ENCODE measurements at places on chromosomes 6 and 20.

DNA sequence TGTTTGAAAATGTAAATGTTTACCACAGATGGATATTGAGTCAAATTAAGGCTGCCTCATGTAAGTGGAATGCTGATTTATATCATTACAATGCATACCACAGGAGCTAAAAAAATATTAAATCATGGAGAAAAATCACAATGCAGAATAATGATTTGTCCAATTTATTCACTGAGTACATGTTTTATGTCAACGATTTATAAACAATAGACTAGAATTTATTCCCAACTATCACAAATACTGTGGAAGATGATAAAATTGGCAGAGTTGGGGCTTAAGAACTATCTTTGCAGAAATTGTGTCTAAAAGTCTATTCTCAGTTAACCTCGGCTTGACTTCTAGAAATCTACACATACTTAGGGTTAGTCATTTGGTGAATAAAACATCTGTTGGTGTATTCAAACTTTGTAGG, 472.1 kb upstream of the MARCKS start:
- no peak for DNase-seq

- no peak for DNase-seq
Observed at GRCh38 chr6:41600499-41601247, 37.6 kb upstream of the MDFI start.

DNA sequence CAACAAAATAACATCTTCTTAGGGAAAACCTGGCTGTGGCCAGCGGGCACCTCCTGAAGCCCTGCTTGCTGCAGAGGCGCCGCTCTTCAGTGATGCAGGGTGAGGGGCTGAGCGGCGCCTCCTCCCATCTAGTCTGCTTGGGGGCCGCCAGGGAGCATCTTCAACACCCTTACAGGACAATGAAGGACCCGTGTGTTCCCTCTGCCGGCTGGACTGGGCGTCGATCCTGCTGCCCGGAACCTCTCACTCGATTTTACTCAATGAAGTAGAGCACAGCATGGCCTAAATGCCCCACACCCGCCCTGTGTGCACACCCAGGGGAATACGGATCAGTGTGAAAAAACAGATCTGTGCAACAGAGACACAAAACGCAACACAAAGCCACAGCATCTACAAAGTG, 28.5 kb upstream of the MPC1 start:
- DNase-seq, result no peak

DNA sequence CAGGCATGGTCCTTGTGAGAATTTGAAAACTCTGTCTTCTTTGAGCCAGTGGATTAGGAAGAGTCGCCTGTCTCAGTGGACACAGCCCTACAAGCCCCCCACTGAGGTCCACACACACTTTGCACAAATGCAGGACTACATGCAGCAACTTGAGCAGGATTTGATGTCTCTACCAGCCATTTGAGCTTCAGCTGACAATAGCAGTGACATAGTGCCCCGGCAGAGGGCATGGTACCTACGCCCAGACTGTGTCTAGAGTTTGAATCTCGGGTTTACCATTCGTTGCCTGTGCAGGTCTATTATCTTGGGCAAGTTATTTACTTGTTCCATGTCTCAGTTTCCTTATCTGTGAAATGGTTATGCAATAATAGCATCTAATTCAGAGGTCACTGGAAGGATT, 580.1 kb downstream of the TFAP2B start:
- no peak for DNase-seq

DNA sequence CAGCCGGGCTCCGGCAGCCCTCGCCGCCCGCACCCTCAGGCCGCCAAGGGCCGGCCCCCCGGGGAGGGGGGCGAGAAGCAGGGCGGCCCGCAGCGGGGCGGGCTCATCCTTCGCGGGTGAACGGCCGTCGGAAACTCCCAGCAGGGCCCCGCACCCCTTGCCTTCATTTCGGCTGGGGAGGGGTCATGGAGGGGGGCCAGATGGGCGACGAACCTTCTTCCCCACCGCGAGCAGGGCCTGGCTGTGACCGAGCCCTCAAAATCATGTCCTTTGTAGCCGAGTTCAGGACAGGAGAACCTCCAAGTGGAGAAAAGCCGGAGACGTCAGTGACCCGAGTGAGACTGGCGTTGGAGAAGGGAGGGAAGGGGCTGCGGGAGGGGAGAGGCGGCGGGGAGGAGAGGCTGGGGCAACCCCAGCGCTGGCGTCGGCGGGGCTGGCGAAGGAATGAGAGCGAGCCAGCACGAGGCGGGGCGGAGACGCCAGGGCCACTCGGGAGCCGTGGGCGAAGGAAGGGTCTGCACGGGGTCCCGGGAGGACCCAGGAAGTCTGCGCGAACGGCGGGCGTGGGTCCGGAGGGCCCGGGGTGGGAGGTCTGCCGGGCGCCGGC, 571 bp upstream of the FOXC1 start:
- DNase-seq, result no peak

GRCh38 chr6:84037425-84038089, 4.0 kb downstream of the MRAP2 start:
- DNase-seq, result no peak

DNA sequence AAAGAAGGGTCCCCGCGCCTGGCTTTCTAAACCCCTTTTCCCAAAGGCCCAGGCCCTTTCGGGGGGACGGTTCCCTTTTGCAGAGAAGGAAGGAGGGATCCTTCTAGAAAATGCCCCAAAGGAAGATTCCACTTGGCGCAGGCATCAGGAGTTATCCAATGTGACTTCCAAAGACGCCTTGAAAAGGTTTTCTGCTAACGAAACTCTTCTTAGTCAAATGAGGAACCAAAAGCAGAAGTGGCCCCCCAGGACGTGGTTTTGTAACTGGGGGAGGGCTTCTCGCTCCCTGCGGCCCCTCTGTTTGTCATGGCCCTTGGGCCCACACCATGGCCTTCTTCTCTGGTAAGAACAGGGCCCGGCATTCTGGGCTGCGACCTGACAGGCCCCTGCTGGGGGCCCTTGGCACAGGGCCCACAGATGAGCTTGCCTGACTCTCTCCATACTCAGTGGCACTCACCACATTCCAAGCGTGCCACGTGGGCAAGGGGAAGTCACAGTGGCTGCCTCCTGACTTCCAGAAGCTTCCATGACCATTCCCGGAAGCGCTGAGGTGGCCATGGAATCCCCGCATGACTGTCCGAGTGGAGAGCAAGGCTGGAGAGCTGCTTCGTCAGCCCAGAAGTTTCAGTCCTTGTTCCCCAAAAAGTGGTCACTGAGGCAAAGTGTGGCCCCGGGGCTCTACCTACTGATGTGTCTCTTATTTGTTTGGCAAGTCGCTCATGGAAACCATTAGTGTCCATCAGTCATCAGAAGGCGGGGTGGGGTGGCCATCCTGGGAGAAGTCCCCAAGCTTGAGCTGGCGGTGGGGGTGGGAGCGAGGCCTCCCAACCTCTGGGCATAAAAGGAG, 834 bp upstream of the CTSZ start:
- DNase-seq, result no peak

- DNase-seq, result no peak
Observed at GRCh38 chr6:53269827-53270226, 78.9 kb downstream of the ELOVL5 start.

GRCh38 chr6:79261666-79262065, 27.2 kb upstream of the HMGN3 start:
- DNase-seq, result no peak

DNA sequence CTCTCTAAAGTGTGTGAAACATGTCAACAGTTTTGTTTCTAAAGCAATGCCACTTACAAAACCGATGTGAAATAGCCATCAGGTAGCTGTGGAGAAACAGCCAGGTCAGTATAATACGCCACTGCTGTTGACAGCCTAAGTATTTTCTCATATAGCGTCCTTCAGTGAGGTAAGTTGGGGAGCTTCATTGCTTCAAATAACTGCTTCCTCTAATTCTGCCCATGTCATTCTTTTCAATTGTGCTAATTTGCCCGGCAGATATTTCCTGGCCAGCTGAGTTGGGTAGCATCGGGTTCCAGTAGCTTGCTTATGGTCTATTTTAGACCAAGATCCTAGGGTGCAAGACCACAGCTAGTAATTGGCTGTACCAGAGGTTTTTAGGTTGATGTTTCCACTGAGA, 2.1 kb upstream of the ARMC2 start:
- no peak for DNase-seq

DNA sequence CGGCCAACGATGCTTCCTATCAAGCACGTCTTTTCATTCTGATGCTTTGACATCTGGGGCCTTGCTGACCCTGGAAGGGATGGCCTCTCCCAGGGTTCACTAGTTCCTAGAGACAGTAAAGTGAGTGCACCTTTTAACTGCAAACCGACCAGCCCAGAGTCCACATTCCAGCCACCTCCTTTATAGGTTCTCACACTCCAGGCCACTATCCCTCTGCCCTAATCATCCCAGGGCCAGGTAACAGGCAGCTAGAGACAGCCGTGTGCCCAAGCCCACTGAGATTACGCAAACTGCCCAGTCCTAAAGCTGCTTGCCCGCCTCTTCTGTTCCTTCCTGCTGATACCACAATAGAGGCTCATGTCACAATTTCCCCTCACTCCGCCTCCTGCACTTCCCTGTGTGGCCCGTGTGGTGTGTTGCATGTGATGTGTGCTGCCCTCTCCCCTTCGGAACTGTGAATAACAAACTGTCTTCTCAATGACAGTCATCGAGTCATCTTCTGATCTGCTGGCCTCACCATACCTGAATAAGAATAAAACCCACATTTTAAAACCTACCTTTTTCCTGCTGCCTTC, 123.7 kb upstream of the EXOC2 start:
- DNase-seq, result no peak

DNA sequence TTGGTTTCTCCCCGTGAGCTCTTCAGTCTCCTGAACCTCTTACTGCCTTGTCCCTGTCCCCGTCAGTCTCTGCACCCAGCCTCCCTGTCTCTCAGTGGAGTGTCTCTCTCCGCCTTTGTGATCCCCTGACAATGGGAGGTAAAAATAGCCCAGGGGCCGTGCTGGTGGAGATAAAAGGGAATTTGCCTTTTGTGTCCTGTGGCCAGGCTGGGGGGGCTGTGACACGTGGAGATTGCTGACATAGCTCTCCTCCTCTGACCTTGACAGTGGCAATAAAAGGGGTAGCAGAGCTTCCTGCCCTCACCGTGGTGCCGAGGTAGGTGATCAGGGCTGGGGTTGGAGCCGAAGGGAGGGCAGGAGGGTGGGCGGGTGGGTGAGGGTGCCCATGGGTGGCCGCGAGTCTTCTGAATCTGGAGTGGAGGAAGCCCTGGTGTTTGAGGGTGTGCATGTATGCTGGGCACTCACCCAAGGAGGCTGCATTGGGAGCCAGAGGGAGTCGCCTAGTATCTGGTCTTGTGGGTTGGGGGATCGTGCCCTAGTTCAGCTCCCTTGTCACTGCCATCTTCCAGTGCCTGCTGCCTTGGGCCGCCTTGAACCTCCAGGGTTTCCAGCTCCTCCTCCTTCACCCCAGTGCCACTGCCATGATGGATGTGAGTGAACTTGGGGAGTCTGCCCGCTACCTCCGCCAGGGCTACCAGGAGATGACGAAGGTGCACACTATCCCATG, 21.9 kb downstream of the MYH7B start:
- DNase-seq, result no peak

DNA sequence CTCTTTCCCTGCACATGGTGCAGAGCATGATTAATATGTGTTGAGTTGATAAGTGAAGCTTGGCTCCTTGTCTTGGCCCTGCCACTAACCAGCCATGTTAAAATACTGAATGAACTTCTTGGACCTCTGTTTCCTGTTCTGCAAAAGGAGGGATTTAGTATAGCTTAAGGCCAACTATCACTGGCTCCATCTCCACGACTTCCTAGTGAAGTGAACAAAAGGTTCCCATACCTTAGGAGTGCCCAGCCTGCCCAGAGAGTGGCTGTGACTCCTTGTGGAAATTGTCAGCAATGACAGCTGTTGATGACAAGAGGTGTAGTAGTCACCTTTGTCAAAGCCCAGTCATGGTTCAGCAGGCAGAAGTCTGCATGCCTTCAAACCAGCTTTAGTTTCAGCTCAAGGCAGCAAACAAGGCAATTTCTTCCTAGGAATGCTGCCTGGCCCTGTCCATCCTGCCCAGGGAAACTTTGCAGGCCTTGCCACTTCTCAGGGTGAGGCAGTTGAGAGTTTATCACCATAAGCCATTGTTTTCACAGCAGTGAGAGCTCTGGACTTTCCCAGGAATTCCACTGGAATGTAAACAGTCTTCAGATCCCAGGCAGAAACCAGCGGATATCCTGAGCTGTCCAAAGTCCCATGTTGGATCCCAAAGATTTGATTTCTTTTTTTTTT, 169.7 kb upstream of the TNFAIP3 start:
- no peak for DNase-seq

DNA sequence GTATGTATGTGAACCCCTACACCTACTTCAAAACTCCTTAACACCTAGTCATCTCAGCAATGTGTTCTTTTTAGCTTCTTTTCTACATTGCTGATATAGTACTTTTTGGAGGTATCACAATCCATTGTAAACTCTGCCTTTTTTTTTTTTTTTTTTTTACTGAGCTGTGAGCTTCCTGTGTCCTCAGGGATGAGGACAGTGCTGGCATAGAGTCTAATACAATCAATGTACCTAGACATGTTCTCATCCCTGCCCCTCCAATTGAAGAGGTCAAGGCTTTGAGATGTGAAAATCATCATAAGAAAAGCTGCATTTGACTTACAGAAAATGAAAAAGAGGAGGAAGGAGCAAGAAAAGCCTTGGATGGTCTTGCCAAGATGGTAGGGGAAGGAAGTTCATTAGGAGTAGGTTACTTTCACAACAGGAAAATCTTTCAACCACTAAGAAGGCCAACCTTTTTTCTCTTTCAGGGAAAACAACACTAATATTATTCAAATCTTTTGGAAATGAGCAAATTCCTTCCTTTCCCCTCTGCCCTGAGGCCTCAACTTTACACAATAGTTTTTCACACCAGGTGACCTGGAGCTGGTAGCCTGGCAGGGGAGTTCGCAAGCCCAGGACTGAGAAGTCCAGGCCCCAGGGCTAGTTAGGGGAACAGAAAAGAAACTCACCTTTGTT, 2.8 kb upstream of the JARID2 start:
- no peak for DNase-seq

DNA sequence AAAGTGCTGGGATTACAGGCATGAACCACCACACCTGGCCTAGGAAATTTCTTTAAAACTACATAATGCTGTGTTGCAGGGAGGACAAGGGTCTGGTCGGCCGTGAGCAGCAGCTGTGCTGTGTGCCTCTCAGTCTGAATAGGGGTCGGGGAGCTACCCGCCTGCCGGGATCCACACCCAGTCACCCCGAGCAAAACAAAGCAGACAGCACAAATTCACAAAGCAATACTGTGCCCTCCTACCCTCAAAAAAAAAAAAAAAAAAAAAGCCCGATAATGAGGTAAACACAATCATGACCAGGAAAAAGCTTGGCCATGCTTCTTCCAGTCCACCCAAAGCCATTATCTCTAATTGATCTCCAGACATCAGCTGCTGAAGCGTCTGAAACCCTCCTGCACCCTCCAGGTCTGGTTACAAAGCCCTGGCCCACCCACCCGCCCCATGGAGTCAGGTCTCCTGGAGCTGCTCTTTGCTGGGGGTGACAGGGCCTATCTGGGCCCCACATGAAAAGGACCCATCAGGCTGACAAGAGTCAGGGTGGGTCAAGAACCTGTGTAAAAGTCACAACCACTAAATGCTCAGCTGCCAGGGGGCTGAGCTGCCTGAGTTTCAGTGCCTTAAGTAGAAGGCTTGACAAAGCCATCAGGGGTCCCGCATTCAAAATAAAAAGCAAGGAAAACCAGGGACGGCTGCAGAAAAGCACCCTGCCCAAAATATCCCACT, 88.2 kb downstream of the NOL4L start:
- no peak for DNase-seq
